ENCODE measurements at places on chromosomes 6 and 20. TPM values are rescaled to one million over a fixed set of nuclear protein-coding genes. Genes with fewer than 3 reads are reported as not detected.

Gene SYNCRIP
- total RNA-seq, result 94.4 TPM

Gene PAK5
- total RNA-seq, result not detected

Gene C20orf141
- not detected for total RNA-seq

Gene ASXL1
- 107 TPM for total RNA-seq

Gene MLN
- not detected for total RNA-seq

- H3K27ac ChIP-seq, result no peak overlapping the region
- DNase-seq, result no peak
- H3K4me1 ChIP-seq, result no peaks in the 10 kb centered on the region
- H3K27me3 ChIP-seq, result peaks cover 12% of the 10 kb centered on the region
- H3K4me3 ChIP-seq, result no peak overlapping the region
- no peaks in the 10 kb centered on the region for H3K36me3 ChIP-seq
These were observed 16.2 kb downstream of the ARHGAP40 start for GRCh38 chr20:38617830-38618196.

DNA sequence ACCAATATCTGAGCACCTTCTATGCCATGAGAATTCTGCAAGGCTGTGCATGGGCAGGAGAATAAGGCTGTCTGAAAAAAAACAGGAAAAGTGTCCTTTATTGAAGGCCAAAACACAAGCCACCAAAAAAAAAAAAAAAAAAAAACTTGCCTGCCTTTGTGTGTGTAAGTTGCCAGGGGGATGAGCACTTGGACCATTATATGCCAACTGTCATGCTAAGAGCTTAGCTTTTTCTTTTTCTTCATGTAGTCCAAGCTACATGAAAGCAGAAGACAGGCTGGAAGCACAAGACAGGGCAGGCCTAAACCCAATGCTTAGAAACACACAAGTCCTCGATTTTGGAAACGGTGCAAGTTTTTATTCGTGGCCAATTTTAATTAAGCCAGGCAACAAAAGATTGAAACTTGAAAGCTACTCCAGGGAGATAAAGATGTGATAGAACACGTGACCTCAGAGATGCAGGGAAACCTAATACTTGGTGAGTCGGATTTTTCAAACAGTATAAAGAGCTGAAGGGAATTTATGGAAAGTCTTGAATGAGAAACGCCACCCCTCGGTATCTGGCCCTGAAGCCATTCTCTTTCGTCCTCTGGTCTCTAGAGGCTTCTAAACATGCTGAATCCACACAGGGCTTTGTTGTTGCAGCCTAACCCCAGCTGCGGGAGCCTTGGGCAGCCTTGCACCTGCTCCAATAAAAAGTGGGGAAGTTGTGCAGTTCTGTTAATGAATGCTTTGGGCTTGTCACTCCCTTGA lies 8.6 kb downstream of the BMP7 start:
- H3K36me3 ChIP-seq, result no peaks in the 10 kb centered on the region
- H3K4me3 ChIP-seq, result no peak overlapping the region
- peaks cover 62% of the 10 kb centered on the region for H3K27me3 ChIP-seq
- H3K27ac ChIP-seq, result no peak overlapping the region
- H3K4me1 ChIP-seq, result no peaks in the 10 kb centered on the region

- H3K4me3 ChIP-seq, result no peak overlapping the region
- peaks cover 27% of the 10 kb centered on the region for H3K4me1 ChIP-seq
- H3K27me3 ChIP-seq, result no peaks in the 10 kb centered on the region
These were observed 179.1 kb downstream of the ARID1B start for GRCh38 chr6:156956286-156956685.

Gene HELZ2
- total RNA-seq, result 128 TPM

Gene SASH1
- total RNA-seq, result not detected

- H3K36me3 ChIP-seq, result peaks cover 1% of the 10 kb centered on the region
- no peaks in the 10 kb centered on the region for H3K4me1 ChIP-seq
- H3K4me3 ChIP-seq, result no peak overlapping the region
- no peaks in the 10 kb centered on the region for H3K27me3 ChIP-seq
- DNase-seq, result no peak
These were observed 104.5 kb downstream of the SMLR1 start for GRCh38 chr6:130931683-130932082.

DNA sequence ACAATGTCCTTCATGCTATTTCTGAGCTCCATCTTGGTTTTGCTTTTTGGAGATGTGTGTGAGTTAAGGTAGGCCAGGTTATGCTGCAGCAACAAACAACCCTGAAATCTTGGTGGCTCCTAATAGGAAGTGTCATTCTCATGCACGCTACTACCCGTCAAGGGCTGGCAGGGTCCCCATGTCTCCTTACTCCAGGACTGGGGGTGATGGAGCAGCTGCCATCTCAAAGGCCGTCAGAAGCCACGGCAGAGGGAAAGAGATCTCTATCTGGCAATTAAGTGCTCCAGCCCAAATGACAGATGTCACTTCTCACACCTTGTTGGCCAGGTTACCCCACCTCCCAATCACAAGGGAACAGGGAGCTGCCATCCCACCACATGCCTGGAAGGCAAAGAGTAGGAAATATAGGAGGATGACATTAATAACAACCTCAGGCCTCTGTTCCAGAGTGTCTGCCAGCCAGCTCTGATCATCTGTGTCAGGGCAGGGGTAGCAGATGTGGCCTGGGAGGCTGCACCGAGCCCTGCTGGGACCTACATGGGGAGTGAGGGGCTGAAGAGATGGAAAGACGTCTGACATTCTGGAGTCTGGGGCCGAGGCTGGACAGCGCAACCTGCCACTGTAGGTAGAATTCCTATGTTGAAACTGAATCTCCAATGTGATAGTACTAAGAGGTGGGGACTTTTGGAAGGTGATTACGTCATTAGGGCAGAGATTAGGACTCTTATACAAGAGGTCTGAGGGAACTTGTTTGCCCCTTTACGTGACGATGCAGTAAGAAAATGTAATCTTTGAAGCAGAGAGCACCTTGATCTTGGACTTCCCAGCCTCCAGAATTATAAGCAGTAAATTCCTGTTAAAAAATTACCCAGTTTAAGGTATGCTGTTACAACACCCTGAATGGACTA lies 4.8 kb upstream of the SDCBP2 start:
- peaks cover 25% of the 10 kb centered on the region for H3K36me3 ChIP-seq
- H3K4me3 ChIP-seq, result no peak overlapping the region
- H3K4me1 ChIP-seq, result peaks cover 41% of the 10 kb centered on the region
- H3K27ac ChIP-seq, result no peak overlapping the region
- DNase-seq, result no peak
- H3K27me3 ChIP-seq, result no peaks in the 10 kb centered on the region

Gene FOXP4
- total RNA-seq, result 8.8 TPM

GRCh38 chr6:14089224-14089623 lies 28.3 kb upstream of the CD83 start:
- no peak overlapping the region for H3K27ac ChIP-seq
- no peak for DNase-seq
- no peak overlapping the region for H3K4me3 ChIP-seq
- peaks cover 7% of the 10 kb centered on the region for H3K4me1 ChIP-seq

GRCh38 chr6:36095497-36096391 lies 34.6 kb upstream of the MAPK13 start:
- H3K4me1 ChIP-seq, result peaks cover 21% of the 10 kb centered on the region
- no peak for DNase-seq
- H3K27ac ChIP-seq, result no peak overlapping the region
- H3K4me3 ChIP-seq, result no peak overlapping the region

Gene LY6G5C
- total RNA-seq, result 4.6 TPM

DNA sequence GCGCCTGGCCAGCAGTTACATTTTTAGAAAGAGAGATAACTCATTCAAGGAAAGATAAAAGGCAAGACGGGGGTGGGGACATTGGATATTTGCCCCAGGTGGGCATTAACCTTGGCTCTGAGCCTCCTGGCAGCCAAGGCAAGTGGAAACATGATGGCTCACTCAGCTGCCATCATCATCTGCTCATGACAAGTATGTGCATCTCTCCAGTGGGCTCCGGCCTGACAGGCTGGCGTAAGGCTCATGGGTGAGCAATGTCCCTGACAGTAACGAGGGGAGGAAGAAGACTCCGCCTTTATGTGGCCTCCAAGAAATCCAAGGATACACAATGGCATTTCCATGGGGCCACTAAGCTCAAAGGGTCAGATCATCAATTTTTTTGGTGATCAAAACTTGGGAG lies 13.3 kb downstream of the ANKRD60 start:
- no peaks in the 10 kb centered on the region for H3K4me1 ChIP-seq
- H3K27ac ChIP-seq, result no peak overlapping the region
- peaks cover 30% of the 10 kb centered on the region for H3K27me3 ChIP-seq
- no peak overlapping the region for H3K4me3 ChIP-seq
- H3K36me3 ChIP-seq, result peaks cover 6% of the 10 kb centered on the region

Gene TREM2
- total RNA-seq, result 1.9 TPM

- peaks cover 1% of the 10 kb centered on the region for H3K36me3 ChIP-seq
- peaks cover 7% of the 10 kb centered on the region for H3K4me1 ChIP-seq
- H3K27me3 ChIP-seq, result peaks cover 46% of the 10 kb centered on the region
- no peak for DNase-seq
These were observed at the start of gene SYNE1 for GRCh38 chr6:152637296-152638047. Gene SYNE1 (minus strand): TSS chr6:152637362. CDS start chr6:152628331, 9,031 bp downstream.

- no peak for DNase-seq
- no peaks in the 10 kb centered on the region for H3K27me3 ChIP-seq
- no peaks in the 10 kb centered on the region for H3K36me3 ChIP-seq
- H3K27ac ChIP-seq, result no peak overlapping the region
- H3K4me3 ChIP-seq, result no peak overlapping the region
These were observed 1007.9 kb upstream of the CITED2 start for GRCh38 chr6:140382355-140382754.

Gene ERVFRD-1
- not detected for total RNA-seq

Gene MEI4
- total RNA-seq, result not detected

GRCh38 chr6:30821862-30822784 lies 62.2 kb upstream of the DDR1 start:
- H3K4me3 ChIP-seq, result no peak overlapping the region
- no peaks in the 10 kb centered on the region for H3K27me3 ChIP-seq
- H3K4me1 ChIP-seq, result peaks cover 43% of the 10 kb centered on the region
- peaks cover 49% of the 10 kb centered on the region for H3K36me3 ChIP-seq
- DNase-seq, result no peak
- H3K27ac ChIP-seq, result peak overlapping the region; percentile 37

DNA sequence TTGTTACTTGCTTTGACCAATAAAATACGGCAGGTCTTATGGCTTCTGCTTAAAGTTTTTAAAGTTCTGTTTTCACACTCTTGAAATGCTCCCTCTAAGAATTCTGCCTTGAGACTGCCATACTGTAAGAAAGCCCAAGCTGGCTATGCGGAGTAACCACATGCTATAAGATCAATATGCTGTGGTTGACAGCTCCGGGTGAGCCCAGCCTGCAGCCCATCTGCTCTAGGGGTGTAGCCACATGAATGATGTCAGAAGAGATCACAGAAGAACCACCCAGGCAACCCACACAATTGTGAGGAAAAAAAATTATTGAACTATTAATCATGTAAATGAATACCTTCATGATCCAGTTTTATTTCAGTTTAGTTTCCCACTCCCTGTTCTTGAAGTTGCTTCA lies 26.1 kb upstream of the SH3BGRL2 start:
- no peak overlapping the region for H3K4me3 ChIP-seq
- no peak overlapping the region for H3K27ac ChIP-seq
- H3K36me3 ChIP-seq, result no peaks in the 10 kb centered on the region
- peaks cover 4% of the 10 kb centered on the region for H3K27me3 ChIP-seq
- peaks cover 7% of the 10 kb centered on the region for H3K4me1 ChIP-seq
- DNase-seq, result no peak

DNA sequence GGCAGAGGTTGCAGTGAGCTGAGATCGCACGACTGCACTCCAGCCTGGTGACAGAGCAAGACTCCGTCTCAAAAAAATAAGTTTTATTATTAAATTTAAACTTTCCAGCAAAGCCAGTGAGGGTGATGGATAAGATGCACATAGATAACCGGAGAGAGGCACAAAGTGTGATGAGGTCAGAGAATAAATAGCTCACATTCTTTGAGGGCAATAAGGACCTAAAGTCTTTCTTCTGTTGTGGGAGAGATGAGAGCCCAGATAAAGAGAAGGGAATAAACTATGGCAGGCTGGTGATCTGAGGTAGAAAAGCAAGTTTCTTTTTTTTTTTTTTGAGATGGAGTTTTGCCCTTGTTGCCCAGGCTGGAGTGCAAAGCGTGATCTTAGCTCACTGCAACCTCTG lies 20.6 kb upstream of the EZR start:
- H3K4me3 ChIP-seq, result no peak overlapping the region
- H3K4me1 ChIP-seq, result no peaks in the 10 kb centered on the region
- no peak for DNase-seq
- no peak overlapping the region for H3K27ac ChIP-seq
- H3K27me3 ChIP-seq, result peaks cover 11% of the 10 kb centered on the region
- H3K36me3 ChIP-seq, result no peaks in the 10 kb centered on the region

Gene FYN
- total RNA-seq, result 363 TPM

DNA sequence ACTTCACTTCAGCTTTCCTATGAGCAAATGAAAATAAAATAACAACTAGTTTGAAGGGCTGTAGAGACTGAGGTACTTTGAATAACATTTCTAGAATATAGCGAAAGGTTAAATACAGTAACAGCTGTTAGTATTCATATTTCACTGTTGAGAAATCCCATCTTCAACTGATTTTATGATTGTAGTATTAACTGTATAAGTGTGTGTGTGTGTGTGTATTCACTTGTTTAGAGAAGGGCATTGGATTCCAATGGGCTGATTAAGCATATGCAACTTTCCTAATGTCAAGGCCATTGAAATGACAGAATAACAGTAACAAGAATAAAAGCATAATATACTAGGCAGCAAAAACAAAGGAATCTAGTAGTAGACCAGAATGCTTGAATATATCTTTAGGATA lies 957.5 kb upstream of the EPHA7 start:
- no peak overlapping the region for H3K27ac ChIP-seq
- DNase-seq, result no peak
- H3K27me3 ChIP-seq, result no peaks in the 10 kb centered on the region
- H3K4me1 ChIP-seq, result no peaks in the 10 kb centered on the region
- H3K36me3 ChIP-seq, result no peaks in the 10 kb centered on the region

DNA sequence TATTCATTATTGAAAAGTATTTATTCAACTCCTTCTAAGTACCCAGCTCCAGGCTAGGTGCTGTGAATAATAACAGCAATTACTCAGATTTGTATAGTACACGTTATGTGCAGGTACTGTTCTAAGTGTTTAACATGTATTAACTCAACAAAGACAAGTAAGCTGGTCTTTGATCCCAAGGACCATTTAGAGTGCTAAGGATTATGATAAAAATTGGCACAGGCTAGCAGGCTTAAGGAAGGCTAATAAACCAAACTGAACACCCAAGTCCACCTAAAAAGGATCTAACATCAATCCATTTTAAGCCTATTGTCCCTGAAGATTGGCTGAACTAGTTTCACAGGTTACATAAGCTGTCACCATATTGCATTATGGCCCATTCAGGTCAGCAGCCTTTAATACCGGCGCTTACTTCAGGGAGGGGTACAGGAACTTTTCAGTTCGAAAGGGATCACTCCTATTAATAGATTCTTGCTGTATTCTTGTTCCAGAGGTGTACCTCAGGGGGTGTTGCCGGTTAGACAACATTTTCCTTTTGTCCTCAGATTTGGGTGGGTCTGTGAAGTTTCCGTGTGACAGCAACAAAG lies 99.0 kb upstream of the GMDS start:
- no peaks in the 10 kb centered on the region for H3K36me3 ChIP-seq
- no peaks in the 10 kb centered on the region for H3K4me1 ChIP-seq
- DNase-seq, result no peak
- H3K4me3 ChIP-seq, result no peak overlapping the region
- no peak overlapping the region for H3K27ac ChIP-seq
